Stimulated activated CD8-positive, alpha-beta memory T cell treated with anti-CD3 and anti-CD28 coated beads, Interleukin-7, amount 100 ng/mL, for 1 hour (primary cell): ENCODE measurements at places on chromosomes 11 and 22.

GRCh38 chr22:20424932-20425565, 12.6 kb downstream of the SCARF2 start:
- no peak for DNase-seq

GRCh38 chr22:32764330-32765131, 37.0 kb upstream of the TIMP3 start:
- DNase-seq, result no peak

GRCh38 chr11:75813124-75813523, 1.9 kb upstream of the UVRAG start:
- DNase-seq, result no peak

- DNase-seq, result no peak
Observed at GRCh38 chr11:29063630-29064361, 953.0 kb downstream of the KCNA4 start.

GRCh38 chr11:64878223-64878493, 263 bp downstream of the EHD1 start:
- no peak for DNase-seq

GRCh38 chr11:115527534-115528125, 23.4 kb upstream of the CADM1 start:
- DNase-seq, result no peak

DNA sequence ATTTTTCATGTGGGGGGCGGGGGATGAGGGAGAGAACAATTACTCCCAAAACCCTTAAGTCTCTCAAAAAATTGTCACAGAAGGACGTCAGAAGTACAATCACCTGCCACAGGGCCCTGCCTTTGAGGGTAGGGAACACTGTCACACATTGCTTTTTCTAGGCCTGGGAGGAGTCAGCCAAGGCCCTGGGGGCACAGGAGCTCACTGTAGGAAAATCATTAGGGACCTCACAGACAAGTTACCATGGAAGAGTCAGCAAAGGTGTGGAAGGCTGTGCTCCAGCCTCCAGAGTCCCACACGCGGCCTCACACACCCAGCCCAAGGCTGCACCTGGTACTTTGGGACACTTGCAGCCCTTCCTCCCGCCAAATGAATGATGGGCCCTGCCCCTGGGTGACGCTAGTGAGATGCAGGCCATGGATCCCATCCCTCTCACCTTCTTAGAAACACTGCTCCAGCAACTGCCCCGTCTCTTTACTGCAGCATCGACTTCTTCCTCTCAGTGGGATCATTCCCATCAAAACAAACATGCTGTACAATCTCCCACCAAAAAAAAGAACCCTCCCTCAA, 3.3 kb downstream of the PLEKHA7 start:
- DNase-seq, result no peak

DNA sequence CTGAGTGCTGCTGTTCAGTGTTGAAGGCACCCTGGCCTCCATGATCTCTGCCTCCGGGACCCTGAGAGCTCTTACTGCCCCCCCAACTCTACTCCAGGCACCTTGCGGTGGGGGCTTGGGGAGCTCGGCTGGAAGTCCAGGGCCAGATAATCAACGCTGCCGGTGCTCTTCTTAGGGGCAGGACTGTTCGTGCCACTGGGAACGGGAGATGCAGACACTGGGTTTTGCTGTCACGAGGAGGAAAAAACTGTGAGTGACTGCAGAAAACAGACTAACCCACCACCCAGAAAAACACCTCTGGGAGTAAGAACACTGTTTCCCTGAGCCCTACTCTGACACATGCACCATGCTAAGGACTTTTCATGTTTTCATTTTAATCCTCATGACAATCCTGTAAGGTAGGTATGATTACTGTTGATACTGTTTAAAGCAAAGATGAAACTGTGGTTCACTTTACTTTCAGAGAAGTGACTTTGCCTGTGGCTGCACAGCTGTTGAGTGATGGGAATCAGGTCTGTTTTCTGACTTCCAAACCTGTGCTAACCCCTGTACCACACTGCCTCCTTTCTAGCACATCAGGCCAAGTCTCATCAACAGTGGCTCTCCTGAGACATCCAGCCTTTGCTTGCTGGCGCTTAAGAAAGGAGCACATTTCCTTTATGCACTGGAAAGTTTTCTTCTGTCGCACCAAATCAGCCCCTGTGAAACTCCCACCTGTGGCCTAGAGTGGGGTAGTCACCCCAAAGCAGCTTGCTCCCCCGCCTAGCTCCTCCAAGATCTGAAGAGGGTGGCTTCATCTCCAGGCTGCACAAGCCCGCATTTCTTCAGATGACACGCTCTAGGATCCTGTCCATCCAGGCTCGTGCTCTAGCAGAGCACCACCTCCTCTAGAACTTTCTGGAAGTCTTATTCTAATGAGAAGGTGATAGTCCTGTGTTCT, 31.8 kb downstream of the USP35 start:
- DNase-seq, result no peak

DNA sequence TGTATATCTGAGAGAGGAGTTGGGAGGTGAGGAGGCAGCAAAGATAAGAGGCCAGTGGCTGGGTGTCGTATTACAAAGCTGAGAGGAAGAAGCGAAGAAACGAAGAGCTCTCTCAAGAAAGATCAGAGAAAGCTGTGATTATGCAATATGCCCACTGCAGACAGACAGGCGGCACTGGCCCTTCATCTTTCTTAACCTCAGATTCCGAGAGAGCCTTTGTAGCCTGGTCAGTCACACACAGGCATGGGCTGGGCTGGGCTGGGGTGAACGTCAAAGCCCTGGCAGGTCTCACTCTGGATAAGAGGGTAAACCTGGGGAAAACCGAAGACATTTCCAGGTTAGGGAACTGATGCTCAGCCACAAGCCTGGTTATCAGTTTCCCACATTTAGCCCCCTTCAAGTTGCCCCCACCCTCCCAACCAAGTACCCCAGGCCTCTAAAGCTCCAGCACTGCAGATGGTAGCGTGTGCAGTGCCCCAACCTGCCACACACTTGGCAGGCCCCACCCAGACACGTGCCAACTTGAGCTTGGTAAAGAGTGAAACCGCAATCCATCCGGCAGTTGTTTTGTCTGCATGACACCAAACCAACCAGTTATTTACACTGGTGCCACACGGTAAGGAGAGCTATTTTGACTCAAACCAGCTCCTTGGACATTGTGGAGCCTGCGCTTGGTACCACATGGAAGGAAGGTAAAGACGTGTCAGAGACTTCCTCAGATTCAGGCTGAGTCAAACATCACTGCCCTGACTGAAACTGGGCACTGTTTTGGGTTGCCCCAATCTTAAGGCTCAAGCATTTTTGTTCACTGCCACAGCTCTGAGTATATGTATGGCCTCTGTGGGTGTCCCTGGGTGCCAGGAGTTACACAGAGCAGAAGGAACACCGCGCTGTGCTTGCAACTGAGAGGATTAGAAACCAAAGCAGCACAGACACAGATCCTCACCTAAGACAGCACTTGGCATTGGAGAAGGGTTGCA, 135.9 kb downstream of the FDX1 start:
- no peak for DNase-seq

GRCh38 chr22:25493794-25494193, 70.7 kb upstream of the GRK3 start:
- DNase-seq, result no peak

DNA sequence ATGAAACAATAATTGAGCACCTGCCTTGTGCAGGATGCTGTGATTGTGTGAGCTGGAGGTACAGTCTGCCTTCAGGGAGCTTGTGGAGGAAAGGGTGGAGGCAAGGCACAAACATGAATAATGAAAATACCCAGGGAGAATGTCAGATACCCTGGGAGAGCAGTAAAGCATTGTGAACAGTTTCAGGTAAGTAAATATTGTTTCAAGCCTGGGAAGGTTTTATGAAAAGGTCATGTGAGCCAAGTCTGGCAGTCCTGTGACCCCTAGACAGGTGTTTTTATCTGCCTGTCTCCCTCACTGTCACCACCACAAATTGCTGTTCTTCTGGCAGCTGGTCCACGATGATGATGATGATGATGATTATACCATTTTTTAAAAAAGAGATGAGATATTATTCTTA, 32.0 kb downstream of the SPECC1L start:
- no peak for DNase-seq

- DNase-seq, result no peak
Observed at GRCh38 chr11:64720167-64720566, 2.8 kb downstream of the NRXN2 start.

- peak; percentile 67 for DNase-seq
Observed at GRCh38 chr11:128172046-128172878, 415.1 kb downstream of the ETS1 start.

DNA sequence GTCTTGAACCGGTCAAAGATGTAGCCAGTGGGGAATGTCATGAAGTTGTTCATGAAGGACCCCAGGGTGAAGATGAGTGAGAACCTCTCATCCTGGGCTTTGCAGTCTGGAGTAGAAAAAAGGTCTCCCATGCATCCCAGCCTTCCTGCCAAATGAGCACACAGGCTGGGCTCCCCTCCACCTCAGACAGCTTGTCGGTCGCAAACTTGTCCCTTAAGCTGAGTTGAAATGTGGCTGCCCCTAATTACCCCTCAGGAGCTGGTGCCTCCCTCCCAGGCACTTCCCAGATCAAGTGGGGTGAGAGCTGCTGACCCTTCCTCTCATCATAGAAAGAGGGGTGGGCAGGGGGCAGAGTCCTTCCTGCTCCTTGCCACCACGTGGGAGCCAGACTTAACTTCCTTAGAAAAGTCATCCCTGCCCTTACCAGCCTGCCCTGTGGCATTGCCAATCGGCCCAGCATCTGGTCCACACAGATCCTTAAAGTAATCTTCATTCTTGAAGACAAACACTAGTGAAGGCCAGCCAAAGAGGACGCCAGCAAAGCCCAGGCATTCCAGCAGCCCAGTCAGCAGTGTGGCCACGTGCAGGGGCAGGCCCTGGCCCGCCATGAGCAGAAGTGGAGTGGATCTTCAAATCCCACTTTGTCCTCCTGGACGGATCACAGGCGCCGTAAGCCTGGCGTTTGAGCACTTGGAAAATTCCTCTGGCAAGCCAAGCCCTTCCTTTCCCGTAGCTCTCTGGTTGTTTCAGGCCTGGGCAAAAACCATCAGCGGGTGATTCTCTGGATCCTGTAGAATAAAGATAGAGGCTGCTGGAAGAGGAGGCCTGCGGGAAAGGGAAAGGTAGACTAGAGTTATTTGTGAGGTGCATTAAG, 1.1 kb downstream of the SLC43A3 start:
- DNase-seq, result no peak

DNA sequence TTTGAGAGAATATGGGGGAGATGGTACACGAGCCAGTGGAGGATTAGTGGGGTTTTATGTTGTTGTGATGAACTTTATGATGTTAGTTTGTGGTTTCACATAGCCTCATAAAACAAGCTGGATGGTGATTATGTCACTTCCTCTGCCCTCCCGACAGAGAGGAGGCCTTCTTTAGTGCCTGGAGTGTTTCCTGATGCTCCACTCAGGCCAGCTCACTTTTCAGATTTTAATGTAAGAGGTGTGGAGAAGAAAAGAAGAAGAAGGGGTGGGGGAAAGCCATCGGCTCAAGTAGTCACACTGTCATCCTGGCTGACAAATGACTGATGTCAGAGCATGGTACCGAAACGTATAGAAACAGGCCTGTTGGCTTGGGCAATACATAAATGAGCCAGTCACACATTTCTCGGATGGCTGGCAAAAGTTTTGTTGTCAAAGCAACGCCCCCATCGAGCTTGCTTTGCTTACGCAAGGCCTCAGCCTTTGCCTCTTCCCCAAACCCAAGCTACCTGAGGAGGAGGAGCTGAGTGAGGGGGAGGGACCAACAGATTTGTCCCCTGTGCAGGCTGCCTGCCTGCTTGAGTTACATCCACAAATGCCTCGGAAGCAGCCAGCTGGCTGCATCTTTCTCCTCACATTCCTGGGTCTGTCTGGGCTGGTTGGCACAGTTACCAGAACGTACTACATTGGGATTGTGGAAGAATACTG, at the start of gene HEPHL1:
HEPHL1 (plus strand) TSS at position 578 of the 705 bp plus-strand sequence; CDS start at position 593, 15 bp downstream.
- DNase-seq, result no peak

- DNase-seq, result no peak
Observed at GRCh38 chr22:47795477-47796127, 1033.2 kb downstream of the TBC1D22A start.

DNA sequence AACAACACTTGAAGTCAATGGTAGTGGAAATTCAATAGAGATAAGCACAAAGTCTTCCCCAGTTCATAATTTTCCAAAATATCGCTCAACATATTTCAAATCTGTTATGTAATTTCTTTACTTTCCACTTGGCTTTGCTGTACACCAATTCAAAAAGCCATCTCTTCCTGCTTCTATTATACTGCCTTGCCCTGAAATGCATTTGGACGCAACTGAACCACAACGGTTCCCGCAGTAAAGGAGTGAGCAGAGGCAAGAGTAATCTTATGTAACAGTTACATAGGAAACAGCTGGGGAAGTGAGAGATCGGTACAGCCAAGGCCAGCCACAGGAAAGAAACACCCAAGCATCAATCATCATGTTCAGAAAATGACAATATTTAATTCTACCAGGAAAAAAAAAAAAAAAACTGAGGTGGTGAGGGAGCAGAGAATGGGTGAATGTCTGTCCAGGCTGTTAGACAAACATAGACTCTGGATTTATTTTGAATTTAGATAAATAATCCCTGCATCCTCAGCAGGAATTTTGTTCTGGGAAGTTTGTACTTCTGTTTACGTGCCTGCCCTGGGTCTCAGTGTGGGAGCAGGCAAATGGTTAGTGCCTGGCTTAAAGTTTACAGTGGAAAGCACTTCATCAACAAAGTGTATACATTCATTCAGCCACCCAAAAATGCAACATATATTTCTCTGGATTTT, 392.2 kb downstream of the ETS1 start:
- no peak for DNase-seq

DNA sequence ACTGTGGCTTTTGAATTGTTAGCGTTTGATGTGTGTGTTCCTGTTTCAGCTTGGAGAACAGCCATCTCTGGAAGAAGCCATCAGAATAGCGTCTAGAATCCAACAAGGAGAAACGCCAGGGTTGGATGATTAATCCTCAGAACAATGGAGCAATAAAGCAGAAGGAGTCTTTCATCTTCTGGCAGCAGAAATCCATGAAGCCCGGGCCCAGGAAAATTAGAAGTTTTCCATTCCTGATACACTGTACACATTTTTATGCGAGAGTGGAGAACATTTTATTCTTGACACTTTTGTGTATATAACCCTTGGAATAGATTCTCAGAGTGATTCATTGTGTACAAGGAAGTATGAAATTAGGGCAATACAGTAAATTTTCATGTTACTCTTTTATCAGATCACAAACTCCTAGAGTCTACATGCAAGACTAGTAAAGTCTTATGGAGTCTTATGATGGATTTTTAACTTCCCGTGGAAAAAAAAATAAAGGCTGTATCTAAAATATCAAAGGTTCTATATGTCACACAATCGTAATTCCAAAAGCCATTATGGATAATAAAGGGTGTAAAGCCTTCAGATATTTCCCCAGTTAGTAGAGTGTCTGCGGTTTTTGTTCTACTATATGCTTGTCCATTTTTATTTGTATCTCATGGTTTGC, 45.9 kb upstream of the WEE1 start:
- no peak for DNase-seq

DNA sequence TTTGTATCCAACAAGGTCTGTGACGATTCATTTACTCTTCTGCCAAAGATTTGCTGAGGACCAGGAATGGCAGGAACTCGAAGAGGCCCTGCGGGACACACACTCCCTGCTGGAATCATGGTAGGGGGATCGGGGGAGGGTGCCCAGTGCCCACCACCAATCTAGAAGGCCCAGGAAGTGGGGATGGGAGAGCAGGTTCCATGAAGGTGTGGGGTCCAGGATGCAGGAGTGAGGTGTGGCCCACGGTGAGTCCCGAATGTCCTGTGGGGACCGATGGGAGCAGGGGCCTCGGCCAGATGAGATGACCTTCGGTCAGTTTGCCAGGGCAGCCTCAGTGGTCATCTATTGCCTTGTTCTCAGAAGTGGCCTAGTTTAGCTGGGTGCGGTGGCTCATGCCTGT, 492.7 kb downstream of the BRD1 start:
- DNase-seq, result no peak
